ENCODE measurements at places on chromosomes 6 and 20.

DNA sequence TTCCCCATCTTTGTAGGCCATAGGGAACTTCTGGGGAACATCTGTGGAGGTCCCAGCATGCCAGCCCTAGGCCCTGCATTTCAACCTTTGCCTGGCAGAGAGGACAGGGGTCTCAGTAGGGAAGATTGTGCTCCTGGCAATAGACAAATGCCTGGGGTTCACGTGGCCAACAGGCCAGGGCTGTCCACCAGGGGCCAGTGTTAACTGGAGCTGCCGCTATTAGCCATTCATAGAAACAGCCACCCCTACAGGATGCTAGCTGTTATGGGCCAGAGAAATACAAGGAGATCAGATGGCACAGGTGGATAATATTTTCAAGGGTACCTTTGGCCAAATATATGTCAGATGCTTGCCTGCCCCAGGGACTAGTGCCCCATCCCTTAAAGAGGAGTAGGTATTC is 932.9 kb downstream of the QKI start:
- DNase-seq, result no peak

DNA sequence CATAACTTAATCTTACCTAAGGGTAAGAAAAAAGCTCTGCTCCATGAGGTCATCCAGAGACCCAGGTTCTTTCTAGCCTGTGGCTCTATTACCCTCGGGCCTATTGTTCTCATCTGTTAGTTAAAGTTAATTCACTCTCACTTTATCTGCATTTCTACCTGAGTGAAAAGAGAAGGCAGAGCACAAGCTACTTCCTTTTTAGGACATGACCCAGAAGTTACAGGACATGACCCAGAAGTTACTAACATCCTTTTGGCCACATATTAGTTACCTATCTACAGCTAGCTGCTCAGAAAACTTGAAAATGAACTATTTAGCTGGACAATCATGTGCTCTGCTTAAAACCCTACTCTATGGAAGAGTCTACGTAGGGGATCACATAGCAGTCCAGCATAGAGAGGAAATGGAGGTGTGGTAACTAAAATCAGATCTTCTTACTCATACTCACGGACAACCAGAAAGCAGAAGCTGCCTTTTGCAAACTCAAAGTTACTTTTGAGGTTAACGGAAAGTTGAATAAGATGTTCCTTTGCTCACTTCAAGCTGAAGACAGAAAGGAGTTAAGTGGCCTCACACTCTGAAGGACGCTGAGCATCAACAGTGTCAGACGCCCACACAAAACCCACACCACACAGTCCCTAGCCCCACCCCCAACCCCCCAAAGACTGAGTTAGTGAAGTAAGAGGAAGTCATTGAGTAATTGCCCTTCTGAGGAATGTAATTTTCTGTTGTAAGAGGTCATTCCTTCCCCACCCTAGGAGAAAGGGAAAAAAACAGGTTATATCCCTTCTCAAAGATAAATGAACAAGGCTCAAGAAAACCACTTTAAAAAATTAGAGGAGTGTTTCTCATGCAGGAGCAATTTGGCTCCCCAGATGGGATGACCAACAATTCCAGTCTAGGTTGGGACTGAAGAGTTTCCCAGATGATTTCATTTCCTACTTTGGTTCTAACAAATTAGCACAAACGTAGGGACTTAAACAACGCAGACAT is 45.9 kb upstream of the TAB2 start:
- peak; percentile 83 for DNase-seq

GRCh38 chr6:31899215-31899614 is 1.7 kb upstream of the EHMT2 start:
- DNase-seq, result no peak

DNA sequence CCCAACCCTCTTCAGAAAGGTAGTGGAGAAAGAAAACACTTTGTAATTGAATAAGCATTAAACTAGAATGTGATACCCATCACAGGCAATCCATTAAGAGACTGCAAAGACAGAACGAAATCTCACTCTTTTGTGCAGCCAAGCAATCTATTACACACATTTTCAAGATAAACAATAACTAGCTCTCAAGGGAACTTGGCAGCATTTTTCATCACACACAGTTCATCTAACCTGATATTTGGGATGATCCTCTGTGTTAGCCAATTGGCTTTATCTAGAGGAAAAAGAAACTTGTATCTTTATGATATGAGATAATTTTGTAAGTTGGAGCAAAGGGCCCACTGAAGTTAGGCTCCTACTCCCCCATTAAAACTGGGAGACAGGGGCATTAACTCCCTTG is 1.5 kb upstream of the GZF1 start:
- DNase-seq, result no peak

- no peak for DNase-seq
Observed at GRCh38 chr6:158033751-158034702, 52.4 kb downstream of the SYNJ2 start.

DNA sequence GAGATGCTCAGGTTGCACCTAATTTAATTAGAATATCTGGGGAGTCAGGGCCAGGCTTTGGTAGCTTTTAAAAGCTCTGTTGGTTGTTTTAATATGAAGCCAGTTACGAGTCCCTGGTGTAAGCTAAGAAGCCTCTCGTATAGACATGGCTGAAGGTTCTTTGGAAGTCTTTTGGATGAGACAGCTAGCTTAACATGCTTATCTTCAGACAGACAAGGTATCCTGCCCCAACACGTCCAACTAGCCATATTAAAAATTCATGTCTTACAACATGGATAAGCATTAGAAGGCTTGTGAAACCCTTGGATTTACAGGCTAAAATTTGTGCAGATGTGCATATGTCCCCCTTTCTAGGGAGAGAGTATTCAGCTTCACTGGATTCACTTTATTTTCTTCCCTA is 105.7 kb upstream of the KCNK16 start:
- no peak for DNase-seq

- peak; percentile 44 for DNase-seq
Observed at GRCh38 chr6:43758617-43759050, 11.4 kb upstream of the VEGFA start.

GRCh38 chr6:163343609-163344008 is 70.9 kb upstream of the QKI start:
- DNase-seq, result no peak

GRCh38 chr20:31838646-31839292 is 6.6 kb downstream of the FOXS1 start:
- no peak for DNase-seq

DNA sequence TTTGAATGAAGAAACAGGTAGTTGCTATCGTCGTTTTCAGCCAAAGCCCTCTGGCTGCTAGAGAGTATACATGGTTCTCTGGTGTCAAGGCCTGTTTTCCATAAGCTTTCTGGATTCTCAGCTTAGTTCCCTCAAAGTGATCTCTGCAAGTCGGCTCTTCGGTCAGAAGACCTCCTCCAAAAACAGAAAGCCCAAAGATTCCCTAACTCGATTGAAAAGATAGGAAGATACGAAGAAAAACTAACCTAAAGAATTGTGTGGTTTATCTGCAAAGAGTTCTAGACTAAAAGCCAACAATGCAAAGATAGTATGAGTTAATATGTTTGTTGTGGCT is 545 bp upstream of the ASCC3 start:
- no peak for DNase-seq

GRCh38 chr20:3218307-3218988 is 9.2 kb downstream of the ITPA start:
- DNase-seq, result peak; percentile 90

DNA sequence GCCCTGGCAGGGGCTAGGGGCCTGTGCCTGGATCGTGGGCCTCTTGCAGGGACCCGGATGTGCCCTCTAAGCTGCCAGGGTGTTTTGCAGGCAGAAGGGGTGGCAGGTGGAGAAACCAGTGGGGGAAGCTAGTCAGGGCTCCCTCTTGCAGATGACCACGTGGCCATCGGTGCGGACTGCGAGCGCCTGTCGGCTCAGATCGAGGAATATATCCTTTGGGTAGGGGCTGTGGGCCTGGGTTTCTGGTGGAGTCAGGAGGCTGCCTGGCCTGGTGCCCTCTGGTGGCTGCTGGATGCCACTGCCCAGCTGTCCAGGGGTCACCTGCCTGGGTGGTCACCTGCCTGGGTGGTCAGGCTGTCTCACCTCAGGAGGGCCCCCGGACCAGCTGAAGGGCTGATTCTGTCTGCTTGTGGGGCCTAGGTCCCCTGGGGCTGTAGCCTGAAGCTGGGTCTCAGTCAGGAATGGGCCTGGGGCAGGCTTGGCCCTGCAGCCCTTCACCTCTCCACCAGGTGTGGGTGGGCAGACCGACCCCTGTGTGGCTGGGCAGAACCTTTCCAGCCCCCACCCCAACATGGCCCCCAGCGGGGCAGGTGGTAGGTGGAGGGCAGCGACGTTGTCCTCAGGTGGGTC is 6.7 kb downstream of the TCEA2 start:
- no peak for DNase-seq

DNA sequence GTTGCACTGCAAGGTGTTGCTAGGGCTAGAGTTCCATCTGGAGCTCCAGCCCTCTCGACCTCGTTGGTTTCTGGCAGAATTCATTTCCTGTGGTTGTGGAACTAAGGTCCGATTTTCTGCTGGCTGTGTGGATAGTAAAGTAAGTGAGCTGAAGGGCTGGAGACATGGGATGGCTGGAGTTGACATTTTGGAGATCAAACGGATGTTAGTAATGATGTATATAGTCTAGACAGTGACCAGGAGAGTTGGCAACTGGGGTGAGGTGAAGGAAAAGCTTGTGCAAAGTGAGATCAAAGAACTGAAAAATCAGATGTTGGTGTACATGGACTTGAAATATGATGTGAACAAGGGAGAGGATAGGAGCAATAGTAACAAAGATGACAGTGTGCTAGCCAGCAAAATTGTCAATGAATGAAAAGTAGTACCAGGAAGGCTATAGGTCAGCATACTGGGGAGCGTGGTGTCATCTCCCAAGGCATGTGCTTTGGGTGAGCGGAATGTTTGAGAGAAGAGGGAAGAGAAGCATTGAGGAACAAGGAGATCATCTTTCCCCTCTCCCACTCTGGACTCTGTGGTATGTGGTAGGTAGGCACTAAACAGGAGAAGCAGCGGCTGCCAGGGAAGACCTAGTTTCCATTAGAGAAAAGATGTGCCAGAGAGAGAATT is 7.8 kb downstream of the QRSL1 start:
- no peak for DNase-seq

DNA sequence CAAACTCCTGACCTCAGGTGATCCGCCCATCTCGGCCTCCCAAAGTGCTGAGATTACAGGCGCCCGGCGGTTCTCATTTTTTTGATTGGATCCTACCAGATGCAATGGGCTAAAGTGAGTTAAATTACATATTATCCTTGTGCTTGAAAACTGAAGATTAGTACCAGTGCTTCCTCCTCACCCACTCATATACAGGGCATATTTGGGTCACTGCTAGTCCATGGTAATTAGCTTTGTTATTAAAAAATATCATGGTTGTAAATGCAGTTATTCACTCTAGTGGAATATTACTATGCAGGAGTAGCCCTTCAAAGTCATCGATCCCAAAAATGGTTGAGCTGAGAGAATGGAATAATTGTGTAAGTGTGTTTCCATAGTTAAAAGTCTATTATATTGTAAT is 26.5 kb downstream of the ZNF292 start:
- no peak for DNase-seq

DNA sequence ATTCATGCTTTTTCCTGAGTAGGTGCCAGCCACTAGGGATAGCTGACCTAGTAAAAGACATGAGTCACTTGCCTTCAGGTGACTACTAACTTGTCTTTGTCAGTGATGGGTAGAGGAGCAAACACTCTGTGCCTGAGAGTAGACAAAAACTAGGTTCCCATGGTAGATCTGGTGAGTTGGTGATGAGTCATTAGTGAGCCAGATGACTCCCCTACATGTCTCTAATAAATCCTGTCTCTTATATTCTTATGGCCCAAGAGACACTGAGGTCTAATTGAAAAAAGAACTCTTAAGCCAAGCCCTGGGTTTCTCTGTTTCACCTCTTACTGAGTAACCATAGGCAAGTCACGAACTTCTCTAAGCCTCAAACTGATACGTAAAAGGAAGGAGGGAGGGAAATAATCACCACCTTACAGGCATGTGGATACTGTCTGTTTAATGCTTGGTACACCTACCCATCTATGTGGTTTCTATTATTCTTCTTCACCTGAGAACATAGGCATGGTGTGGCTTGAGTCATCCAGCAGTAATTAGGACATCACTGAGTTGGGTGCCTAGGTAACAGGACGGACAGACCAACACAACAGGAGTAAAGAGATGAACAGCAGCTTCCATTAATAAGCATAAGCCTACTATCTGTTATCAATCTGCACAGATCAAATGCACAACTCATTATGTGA is 20.3 kb downstream of the TTPAL start:
- no peak for DNase-seq

- no peak for DNase-seq
Observed at GRCh38 chr6:124676033-124676432, 286.2 kb upstream of the RNF217 start.

- DNase-seq, result no peak
Observed at GRCh38 chr6:68652117-68652536, 17.0 kb downstream of the ADGRB3 start.

DNA sequence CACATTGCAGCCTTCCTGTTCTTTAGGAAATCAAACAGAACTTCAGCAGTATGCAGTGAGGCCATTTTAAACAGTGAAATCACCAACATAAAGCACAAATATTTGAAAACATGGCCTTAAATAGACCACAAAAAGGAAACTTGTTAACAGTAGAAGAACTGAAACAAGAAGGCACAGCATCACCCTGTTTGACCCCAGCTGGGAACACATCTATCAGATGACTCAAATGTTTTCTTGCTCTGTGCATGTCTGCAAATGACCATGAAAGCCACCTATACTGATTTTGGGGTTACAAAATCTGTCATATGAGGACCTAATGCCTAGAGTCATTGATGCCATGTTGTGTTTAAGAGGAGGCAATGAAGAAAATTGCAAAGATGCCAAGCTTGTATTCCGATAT is 123.8 kb upstream of the ADGRF1 start:
- no peak for DNase-seq

DNA sequence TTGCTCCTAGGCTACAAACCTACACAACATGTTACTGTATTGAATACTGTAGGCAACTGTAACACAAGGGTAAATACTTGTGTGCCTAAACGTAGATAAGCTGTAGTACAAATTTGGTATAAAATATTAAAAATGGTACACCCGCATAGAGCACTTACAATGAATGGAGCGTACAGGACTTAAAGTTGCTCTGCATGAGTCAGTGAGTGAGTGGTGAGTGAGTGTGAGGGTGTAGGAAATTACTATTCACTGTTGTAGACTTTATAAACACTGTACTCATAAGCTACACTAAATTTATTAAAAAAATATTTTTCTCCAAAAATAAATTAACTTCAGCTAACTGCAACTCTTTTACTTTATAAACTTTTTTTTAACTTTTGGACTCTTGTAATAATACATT is 391.6 kb downstream of the ADGRB3 start:
- no peak for DNase-seq

DNA sequence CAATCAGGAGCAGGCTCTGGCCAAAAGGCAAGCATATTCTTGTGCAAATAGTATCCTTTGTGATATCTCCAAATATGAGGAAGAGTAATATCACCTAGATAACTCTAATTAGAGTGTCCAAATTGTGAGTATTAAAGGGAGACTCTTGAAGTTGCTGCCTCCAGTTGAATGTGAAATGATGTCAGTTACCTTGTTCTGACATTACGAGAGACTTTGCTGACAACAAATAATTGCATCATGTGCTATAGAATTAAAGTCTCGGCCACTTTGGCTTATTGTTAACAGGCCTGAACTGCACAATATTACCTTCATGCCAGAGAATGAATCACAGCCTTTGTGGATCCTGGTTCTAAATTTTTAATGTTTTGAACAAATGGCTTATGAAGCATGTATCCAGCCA is 106.5 kb downstream of the AIG1 start:
- no peak for DNase-seq

GRCh38 chr20:41135187-41135887 is 2.0 kb upstream of the PLCG1 start:
- DNase-seq, result peak; percentile 67

All from activated T-cell treated with anti-CD3 and anti-CD28 coated beads, Interleukin-2, amount 50 U/mL, for 48 hours (primary cell).